ENCODE measurements at places on chromosomes 11 and 22.

- no peak for DNase-seq
These were observed 94.7 kb downstream of the GGTLC2 start for GRCh38 chr22:22738959-22739585.

- no peak for DNase-seq
These were observed 15.9 kb upstream of the MUC6 start for GRCh38 chr11:1052133-1053011.

DNA sequence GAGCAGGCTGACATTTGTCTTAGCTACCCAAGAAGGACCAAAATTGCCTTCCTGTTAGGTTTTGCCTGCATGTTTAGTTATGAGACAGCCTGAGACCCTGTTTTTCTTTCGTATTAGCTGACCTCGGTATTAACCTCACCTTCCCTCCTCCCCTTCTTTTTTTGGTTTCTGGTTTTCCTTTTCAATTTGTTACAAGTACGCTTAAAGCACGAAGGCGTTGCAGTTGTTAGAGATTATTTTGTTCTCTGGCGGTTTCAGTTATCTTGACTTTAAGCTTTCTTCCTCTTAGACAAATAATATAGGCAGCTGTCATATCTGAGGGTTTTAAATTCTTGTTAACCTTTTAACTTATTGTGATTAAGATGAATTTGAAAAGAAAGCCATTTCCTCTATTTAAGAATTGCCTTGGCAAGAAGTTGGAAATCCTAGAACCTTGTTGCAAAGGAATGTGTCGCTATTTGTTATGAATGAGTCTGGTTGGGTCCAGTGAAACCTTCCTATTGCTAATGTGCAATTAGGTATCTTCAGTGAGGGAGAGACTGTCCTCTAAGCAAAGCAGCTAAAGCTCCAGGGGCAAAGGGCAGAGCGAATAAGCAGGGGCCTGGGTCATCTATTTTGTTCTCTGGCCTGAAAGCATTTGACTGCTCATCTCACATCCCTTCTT lies 45.7 kb downstream of the PACS1 start:
- DNase-seq, result no peak

GRCh38 chr11:71477641-71478527 lies 24.9 kb downstream of the NADSYN1 start:
- DNase-seq, result no peak

DNA sequence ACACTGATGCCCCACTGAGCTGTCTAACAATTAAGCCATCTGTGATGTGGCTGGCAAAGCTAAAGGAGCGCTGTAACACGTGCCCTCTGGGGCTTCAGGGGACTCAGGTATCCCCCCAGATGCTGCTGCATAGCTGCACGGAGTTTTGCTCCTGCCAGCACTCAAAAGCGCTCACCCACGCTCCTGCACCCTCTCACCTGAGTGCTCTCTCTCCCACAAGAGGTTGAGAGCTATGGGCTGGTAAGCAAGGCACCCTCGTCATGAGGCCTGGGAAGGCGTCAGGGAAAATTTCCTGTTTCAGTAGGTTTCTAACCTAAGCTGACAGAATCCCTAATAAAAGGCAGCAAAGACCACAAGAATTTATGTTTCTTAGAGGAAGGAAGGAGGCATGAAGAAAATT lies 850.3 kb downstream of the OPCML start:
- DNase-seq, result no peak

DNA sequence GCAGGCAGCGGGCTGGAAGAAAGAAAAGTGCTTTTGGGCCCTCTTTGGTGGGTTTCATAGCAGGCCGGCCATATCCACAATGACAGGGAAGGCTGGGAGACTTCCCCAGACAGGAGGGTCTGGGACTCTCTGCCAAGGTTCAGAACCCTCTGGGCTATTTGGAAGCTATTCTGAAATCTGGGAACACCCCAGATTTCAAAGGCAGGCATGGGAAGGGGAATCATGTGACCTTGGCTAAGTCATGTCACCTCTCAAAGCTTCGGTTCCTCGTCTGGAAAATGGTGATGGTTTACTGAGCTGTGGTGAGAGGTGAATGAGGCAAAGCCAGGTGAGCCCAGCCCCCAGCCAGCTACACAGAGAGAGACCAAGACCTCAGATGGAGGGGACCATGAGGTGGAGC lies 4.6 kb downstream of the CASTOR1 start:
- DNase-seq, result no peak

Measured in AG04449 (cell line).